Activated T-cell treated with anti-CD3 and anti-CD28 coated beads, Interleukin-2, amount 50 U/mL, for 72 hours (primary cell): ENCODE measurements at places on chromosomes 3 and 15. TPM values are rescaled to one million over a fixed set of nuclear protein-coding genes. Genes with fewer than 3 reads are reported as not detected.

DNA sequence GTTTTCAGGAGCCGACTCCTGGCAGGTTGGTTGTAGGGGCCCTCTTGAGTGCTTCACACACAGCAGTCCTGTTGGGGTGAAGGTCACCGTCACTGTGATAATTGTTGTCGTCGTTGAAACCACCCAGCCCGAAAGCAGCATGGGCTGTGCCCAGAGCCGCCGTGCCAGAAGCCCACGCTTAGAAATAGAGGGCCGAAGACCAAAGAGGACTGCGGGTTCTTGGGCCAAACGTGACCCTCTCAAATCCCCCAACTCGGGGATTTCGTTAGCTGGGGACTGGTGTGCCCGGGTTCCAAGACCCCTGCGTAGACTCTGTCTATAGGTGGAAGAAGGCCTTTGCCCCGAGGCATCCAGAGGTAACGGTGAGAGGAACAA, 7.5 kb upstream of the ADAMTS17 start:
- H3K4me1 ChIP-seq: peaks cover 21% of the 10 kb centered on the region
- H3K36me3 ChIP-seq: no peaks in the 10 kb centered on the region
- H3K4me3 ChIP-seq: peak overlapping the region; percentile 91

DNA sequence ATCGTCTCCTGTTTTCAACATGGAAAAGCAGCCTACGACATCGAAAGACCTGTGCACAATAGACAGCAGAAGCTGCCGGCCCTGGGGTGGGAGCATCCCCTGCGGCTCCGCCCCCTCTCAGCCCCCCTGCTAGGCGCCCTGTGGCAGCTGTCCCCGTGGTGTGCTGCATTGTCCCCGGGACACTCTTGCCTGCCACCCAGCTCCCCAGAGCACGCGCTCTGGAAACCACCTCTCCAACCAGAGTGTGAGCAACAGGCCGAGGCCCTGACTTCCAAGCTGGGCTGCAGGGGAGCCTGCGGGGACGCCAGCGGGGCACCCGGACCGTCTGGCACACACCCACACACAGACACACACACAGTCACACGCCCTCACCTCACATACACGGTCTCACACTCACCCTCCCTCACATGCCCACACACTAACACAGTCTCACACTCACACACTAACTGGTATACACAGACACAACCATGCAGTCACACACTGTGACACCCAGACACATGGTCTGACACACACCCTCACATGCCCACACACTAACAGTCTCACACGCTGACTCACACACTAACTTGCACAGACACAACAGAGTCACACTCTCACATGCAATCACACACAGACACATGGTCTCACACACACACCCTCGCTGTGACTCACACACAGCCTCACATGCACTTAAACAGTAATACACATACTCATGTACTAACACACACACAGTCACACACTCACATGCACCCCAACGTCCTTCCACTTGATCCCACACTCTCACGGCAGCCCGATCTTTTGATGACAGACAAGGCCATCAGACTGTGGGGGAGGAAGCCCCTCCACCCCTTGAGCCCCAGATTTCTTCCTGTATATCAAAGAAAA, 94.7 kb downstream of the OCA2 start:
- H3K36me3 ChIP-seq: no peaks in the 10 kb centered on the region
- H3K4me1 ChIP-seq: no peaks in the 10 kb centered on the region
- no peak overlapping the region for H3K4me3 ChIP-seq
- H3K27ac ChIP-seq: no peak overlapping the region
- no peak for DNase-seq

SLC12A1 gene
- total RNA-seq: not detected

- H3K27ac ChIP-seq: no peak overlapping the region
- peaks cover 11% of the 10 kb centered on the region for H3K27me3 ChIP-seq
- H3K36me3 ChIP-seq: no peaks in the 10 kb centered on the region
Measured at GRCh38 chr3:68866157-68866556, 66.2 kb downstream of the TAFA4 start.

GHRL gene
- total RNA-seq: 0.43 TPM

CHRD gene
- total RNA-seq: 0.19 TPM

- H3K4me1 ChIP-seq: no peaks in the 10 kb centered on the region
- DNase-seq: no peak
- no peak overlapping the region for H3K27ac ChIP-seq
- no peaks in the 10 kb centered on the region for H3K27me3 ChIP-seq
- no peaks in the 10 kb centered on the region for H3K36me3 ChIP-seq
Measured at GRCh38 chr3:20769430-20769829, 583.4 kb upstream of the SGO1 start.
